A549 treated with CpdA at 1 μM for 4 hours (cell line): ENCODE measurements at places on chromosomes 5 and 9. TPM values are rescaled to one million over a fixed set of nuclear protein-coding genes. Genes with fewer than 3 reads are reported as not detected.

LCN2 gene
- total RNA-seq, result 1.0 to 5.7 TPM (median 3.3 TPM) in 5 replicates

SHOC1 gene
- 0.01 TPM in 1 of 5 replicates, not detected in the others for total RNA-seq

TSTD2 gene
- total RNA-seq, result 10.0 to 13.0 TPM (median 10.9 TPM) in 5 replicates

ANKRD18B gene
- total RNA-seq, result 5.6 to 8.6 TPM (median 7.2 TPM) in 5 replicates

LECT2 gene
- not detected in 5 replicates for total RNA-seq

S1PR3 gene
- 30.2 to 34.4 TPM (median 32.3 TPM) in 5 replicates for total RNA-seq

TSSK1B gene
- total RNA-seq, result not detected in 5 replicates

TMEM252 gene
- not detected in 5 replicates for total RNA-seq

MEIKIN gene
- not detected in 5 replicates for total RNA-seq

PCDHA1 gene
- total RNA-seq, result 0.12 to 0.23 TPM (median 0.21 TPM) in 5 replicates

SLC34A1 gene
- total RNA-seq, result not detected in 5 replicates

SH3RF2 gene
- total RNA-seq, result 2.2 to 3.3 TPM (median 3.0 TPM) in 5 replicates

C9orf43 gene
- total RNA-seq, result 0.45 to 0.86 TPM (median 0.60 TPM) in 5 replicates

SLC27A6 gene
- total RNA-seq, result 0.05 TPM in 1 of 5 replicates, not detected in the others

HTR1A gene
- total RNA-seq, result not detected in 5 replicates

LHX3 gene
- 0.08 to 0.12 TPM (median 0.09 TPM) in 4 of 5 replicates, not detected in the other for total RNA-seq

CD72 gene
- total RNA-seq, result 0.08 to 0.35 TPM (median 0.13 TPM) in 3 of 5 replicates, not detected in the others

PCDHB11 gene
- 0.06 to 0.14 TPM (median 0.09 TPM) in 5 replicates for total RNA-seq

ZNF618 gene
- 8.7 to 11.4 TPM (median 11.3 TPM) in 5 replicates for total RNA-seq

OR1J2 gene
- total RNA-seq, result 0.06 to 0.15 TPM in 2 of 5 replicates, not detected in the others

BTNL8 gene
- total RNA-seq, result not detected in 5 replicates
